ENCODE measurements at places on chromosomes 7 and 10. TPM values are rescaled to one million over a fixed set of nuclear protein-coding genes. Genes with fewer than 3 reads are reported as not detected.

The CFAP43 gene
- total RNA-seq = not detected

The CYP2C19 gene
- not detected for total RNA-seq

The DDC gene
- total RNA-seq = not detected

The IFIT1 gene
- total RNA-seq = 0.36 TPM

The PSMC2 gene
- 208 TPM for total RNA-seq

The CUBN gene
- total RNA-seq = 2.6 TPM

The INPP5A gene
- total RNA-seq = 22.4 TPM

The FAM241B gene
- total RNA-seq = 1.2 TPM

The SFTPD gene
- not detected for total RNA-seq

The POLD2 gene
- 149 TPM for total RNA-seq

The ZNF786 gene
- 5.2 TPM for total RNA-seq

The GRID1 gene
- total RNA-seq = not detected

The GNGT1 gene
- 0.65 TPM for total RNA-seq

The NPFFR1 gene
- not detected for total RNA-seq

The DPYSL4 gene
- total RNA-seq = not detected

The TMEM213 gene
- not detected for total RNA-seq

The ATOH7 gene
- not detected for total RNA-seq

The MNX1 gene
- 3.7 TPM for total RNA-seq

The TAS2R4 gene
- total RNA-seq = 0.18 TPM

The NKX2-3 gene
- total RNA-seq = not detected

The UPK3BL2 gene
- 2.8 TPM for total RNA-seq

The NPSR1 gene
- total RNA-seq = not detected

The MBL2 gene
- total RNA-seq = not detected

The GALNT17 gene
- total RNA-seq = not detected

The MRLN gene
- 16.0 TPM for total RNA-seq

The ZNF716 gene
- not detected for total RNA-seq

The MMD2 gene
- total RNA-seq = not detected

The TAS2R39 gene
- total RNA-seq = not detected

The GPR85 gene
- 13.2 TPM for total RNA-seq

The SEPTIN7 gene
- 363 TPM for total RNA-seq

The SSC4D gene
- total RNA-seq = 1.8 TPM

The SEC61A2 gene
- total RNA-seq = 14.0 TPM

The BET1 gene
- total RNA-seq = 38.2 TPM

The ASIC3 gene
- total RNA-seq = 1.3 TPM

The GSTO2 gene
- 0.08 TPM for total RNA-seq

The LSM8 gene
- total RNA-seq = 76.8 TPM

The CPED1 gene
- total RNA-seq = 4.4 TPM

The DGKI gene
- total RNA-seq = 0.05 TPM
